Fibroblast of skin of right biceps (primary cell): ENCODE measurements at places on chromosomes 3 and 15.

- DNase-seq, result peak; percentile 100
Measured at GRCh38 chr3:171811295-171811912, 1.1 kb upstream of the PLD1 start.

DNA sequence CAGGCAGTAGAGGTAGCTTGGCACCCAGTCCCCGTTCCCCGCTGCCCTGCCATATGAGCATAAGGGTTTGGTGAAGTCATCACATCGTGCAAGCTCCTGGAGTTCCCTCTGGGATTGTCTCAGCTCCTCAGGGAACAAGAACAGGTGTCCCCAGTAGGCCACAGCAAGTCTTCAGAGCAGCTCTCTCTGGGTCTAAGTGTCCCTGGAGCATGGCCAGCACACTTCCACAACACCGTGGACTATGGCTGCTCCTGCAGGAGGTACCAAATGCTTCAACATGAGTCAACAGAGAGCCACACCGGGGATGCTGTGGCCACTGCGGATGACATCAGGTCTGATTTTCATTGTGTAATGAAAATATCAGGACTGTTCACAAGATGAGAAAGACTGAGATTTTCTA is 23.1 kb downstream of the ABHD6 start:
- peak; percentile 64 for DNase-seq

DNA sequence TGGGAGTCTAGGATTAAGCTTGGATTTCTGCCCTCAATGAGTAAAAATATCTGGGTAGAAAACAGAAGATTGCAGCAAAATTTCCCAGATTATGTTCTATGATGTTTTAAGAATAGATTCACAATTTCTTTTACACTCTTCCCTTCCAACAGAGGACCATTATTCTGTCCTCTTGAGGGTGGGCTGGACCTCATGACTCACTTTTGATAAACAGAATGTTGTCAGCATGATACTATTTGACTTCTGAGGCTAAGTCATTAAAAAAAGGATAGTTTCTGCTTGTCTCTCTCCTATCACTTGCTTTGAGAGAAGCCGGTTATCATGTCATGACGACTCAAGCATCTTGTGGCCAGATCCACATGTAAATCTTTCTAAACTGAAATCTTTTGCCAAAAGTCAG is 396.2 kb upstream of the CDIN1 start:
- DNase-seq, result peak; percentile 29

- DNase-seq, result no peak
Measured at GRCh38 chr15:63497642-63498467, 6.5 kb upstream of the USP3 start.

DNA sequence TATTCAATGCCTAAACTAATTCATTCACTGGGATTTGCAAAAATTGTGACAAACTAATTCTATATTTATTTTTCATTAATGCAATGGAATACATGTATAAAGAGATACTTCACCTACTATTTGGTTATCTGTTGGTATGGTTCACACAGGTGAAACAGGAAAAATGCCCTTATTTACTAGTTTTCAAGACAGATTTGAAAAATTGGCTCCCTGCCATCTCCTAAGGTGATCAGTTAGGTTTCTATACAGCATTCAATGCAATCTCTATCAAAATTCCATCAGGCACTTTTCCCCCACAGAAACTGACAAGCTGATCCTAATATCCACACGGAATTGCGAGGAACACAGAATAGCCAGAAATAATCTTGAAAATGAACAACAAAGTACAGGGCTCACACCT is 101.1 kb downstream of the DLG1 start:
- DNase-seq, result no peak

DNA sequence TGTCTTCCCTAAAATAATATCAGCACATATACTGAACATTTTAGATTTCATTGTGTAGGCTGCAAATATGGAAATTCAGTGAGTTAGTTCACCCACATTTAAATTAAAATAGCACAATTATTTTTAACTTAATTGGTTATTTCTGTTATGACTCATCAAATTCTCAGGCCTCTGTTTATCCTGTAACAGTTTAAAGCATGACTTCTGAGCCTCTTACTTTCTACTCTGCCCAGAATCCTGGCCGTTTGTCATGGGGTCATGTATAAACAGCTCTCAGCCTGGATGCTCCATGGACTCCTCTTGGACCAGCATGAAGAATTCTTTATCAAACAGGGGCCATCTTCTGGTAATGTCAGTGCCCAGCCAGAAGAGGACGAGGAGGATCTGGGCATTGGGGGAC is 12.2 kb downstream of the TUBGCP4 start:
- peak; percentile 6 for DNase-seq

DNA sequence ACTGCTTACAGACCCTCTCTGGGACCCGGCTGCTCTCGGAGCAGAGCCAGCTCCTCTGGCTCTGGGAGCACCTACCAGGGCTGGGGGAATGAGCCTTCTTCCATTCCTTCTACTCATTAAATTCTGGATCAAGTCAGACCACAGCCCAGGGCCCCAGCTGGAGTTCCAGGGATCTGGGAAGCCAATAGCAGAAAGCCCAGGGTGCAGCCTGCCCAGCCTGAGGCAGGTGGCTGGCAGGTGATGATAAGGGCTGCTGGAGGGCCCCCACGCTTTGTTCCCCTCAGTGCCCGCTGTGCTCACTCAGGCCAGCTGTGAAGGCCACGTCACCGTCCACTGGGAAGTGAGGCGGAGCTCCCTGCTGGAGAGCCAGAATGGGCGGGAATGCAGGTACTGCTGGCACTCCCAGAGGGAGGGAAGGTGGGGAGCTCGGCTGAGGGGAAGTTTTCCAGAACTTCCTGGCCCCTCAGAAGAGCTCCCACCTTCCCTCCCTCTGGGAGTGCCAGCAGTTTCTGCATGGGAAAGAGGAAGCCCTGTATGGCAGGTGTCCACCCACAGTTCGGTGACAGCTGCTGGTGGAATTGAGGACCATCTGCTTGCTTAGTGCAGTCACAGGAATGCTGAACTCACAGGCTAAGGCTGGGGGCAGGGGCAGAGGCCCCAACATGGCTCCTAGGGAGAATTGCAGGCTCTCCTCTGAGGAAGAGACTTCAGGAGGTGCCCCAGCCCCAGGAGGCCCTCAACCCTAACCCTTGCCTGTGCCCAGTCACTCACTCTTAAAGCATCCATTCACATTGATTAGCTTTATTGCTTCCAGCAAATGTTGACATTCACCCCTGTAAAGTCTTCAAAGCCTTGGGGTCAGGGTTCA is 12.6 kb upstream of the RTP3 start:
- DNase-seq, result no peak
